ENCODE measurements at places on chromosomes 6 and 20.

DNA sequence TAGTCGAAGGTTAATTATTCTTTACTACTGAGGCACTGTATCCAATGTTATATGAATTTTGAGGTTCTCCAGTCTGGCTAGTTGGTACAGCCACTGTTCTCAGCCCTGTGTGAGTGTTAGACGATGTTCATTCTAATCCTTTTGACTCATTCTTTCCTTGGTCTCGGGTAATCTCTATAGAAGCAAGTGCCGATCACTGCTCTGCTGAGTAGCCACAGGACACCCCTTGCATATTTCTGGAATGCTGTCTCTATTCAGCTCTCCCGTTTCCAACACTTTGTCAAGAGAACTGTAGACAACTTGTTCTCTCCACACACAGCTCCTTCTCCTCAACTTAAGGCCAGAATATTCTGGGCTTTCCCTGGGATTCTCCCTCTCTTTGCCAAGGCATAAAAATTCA lies 42.4 kb upstream of the PLCB1 start:
- no peak for DNase-seq

GRCh38 chr6:115131709-115132490 lies 789.1 kb upstream of the HS3ST5 start:
- no peak for DNase-seq

GRCh38 chr6:157194643-157195042 lies 128.7 kb downstream of the TMEM242 start:
- no peak for DNase-seq

GRCh38 chr6:142821860-142822259 lies 123.1 kb downstream of the HIVEP2 start:
- DNase-seq, result no peak

DNA sequence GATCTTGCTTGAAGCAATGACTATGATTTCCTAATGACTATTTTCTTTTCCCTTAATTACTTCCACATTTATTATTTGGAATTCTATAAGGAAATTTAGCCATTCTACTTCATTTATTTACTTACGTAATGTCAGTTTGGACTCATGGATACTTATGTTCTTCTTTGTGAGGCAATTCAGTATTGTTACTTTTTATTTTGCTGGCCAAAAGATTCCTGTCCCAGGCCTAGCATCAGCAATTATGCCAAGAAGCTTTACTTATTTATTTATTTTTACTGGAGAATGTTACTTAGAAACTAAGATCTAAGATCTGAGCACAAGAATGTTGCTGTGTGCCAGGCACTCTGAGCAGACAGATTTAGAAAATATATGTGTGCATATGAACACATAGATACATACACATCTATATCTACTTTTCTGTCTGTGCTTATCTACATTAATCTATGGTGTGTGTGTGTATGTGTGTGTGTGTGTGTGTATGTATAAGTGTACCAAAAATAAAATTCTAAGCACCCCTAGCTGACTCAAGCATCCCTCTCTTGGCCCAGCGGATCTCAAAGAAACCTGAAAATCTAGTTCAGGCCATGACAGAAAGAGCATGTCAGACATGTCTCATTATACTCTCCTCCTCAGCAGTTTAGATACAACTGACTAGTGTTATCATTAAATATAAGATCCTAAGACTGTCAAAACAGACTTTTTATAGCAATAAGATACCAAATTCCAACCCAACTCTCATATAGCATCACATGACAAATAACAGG lies 640.0 kb upstream of the GJE1 start:
- DNase-seq, result no peak
